ENCODE measurements at places on chromosomes 1 and 21.

GRCh38 chr1:228751360-228752098 is 16.2 kb downstream of the RHOU start:
- peak; percentile 35 for DNase-seq

GRCh38 chr1:203290261-203291089 is 14.8 kb upstream of the BTG2 start:
- DNase-seq, result peak; percentile 97

- DNase-seq, result no peak
Measured at GRCh38 chr1:246200738-246201137, 306.3 kb downstream of the SMYD3 start.

GRCh38 chr21:41767606-41768436 is 969 bp upstream of the RIPK4 start:
- DNase-seq, result no peak

- no peak for DNase-seq
Measured at GRCh38 chr1:186306533-186306932, 68.5 kb downstream of the TPR start.

- no peak for DNase-seq
Measured at GRCh38 chr1:198496216-198497143, 44.0 kb downstream of the ATP6V1G3 start.

GRCh38 chr1:84613026-84613425 is 38.8 kb upstream of the CTBS start:
- no peak for DNase-seq

DNA sequence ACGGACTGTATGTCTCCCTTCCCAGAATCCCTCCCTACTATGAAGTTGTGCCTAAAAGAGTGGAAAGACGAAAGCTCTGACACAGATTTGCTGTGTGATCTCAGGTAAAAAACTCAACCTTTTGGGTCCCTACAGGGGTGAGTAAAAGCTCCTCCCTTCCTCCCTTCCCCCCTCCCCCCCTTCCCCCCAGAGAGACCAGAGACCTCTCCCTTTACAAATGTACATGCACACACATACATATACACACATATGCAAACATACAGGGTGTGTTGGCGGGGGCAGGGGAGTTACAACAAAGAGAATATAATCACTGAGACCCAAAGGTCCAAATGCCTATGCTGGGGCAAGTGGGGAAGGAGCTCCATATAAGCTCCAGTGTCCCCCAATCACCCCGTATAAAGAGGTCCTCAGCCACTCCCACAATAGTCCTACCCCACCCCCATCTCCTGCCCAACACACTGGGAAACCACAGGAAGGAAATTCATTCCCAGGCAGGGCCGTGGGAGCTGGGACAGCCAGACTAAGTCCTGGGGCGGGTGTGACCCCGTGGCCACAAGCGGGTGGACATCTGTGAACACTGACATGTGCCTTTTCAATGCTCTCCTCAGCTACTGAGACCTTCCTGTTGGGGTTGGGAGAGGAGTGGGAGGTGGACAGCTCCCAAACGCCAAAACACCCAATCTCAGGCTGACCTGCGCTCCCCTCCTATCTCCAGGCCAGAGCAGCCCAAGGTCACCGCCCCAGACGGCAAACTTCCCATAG is 2.0 kb downstream of the MEF2D start:
- no peak for DNase-seq

DNA sequence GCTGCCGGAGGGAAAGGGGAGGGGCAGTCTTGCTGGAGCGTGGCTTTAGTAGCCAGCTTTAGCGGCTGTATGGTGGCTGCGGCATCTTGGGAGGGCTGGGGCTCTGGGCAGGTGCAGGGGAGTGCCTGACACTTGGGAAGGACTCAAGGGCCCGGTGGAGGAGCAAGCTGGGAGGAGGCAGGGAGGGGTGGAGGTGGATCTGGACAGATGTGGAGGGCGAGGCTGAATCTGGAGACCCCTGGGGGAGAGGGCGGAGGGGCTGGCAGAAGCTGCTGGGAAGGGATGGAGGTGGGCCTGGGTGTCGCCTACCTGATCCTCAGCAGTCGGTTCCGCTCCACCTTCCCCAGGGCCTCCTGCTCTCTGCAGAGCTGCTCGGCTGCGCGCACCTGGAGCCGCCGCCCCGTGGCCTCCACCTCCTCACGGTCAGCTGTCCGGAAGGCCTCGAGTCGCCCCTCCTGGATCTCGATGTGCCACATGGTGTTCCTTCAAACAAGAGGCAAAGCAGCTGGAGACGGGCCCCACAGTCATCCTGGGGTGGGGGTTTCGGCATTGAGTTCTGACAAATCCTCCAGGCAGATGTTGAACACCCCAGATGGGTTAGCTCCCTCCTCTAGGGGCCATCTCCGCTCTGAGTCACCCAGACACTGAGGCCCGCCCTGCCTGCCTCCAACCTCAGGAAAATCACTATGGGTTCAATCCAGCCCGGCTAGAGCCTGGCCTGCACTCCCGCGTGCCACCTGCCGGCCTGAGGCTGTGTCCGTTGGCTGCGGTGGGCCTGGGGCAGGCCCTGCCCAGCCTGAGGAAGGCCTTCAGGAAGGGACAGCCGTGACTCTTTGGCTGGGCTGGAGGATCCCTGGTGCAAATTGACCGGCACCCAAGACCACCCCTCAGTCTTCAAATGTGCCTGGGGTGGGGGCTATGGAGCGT is 29.6 kb downstream of the CFAP74 start:
- no peak for DNase-seq

DNA sequence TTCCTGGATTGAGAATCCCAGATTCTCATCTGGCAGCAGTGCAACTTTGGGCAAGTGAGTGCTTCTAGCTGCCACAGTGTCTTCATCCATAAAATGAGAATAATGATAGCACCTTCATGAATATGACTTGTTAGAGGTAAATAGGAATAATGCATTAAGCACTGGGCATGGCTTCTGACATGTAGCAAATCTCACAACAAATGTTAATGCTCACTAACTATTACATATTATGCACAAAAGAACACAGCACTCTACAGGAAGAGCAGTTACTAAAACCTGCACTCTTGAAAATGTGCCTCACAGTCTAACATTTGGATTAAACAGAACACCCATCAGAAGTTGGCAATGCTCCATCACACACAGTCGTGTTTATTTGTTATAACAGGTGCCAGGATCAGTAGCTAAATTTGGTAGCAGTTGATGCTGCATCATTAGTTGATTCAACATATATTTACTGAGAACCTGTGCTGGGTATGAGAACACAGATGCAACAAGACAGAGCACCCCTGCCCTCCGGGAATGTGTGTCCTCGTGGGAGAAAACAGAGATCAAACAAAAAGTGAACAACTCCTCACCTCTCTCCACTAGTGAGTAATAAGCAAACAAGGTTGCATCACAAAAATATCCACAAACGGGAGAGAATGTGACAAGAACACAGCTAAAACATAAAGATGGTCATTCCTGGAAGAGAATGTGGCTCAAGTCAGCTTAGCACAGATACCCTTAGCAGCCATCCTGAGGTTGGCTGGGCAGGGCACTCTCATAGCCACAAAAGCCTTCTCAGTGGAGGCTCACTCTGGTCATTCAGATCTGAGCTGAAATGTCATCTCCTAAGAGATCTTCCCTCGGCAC is 26.2 kb upstream of the LBR start:
- no peak for DNase-seq

- DNase-seq, result no peak
Measured at GRCh38 chr1:14740016-14740415, 141.5 kb downstream of the KAZN start.

- no peak for DNase-seq
Measured at GRCh38 chr1:27130798-27131197, 24.1 kb downstream of the SLC9A1 start.

- no peak for DNase-seq
Measured at GRCh38 chr1:21435646-21436487, 4.1 kb upstream of the NBPF3 start.

- no peak for DNase-seq
Measured at GRCh38 chr1:103489935-103490334, 35.6 kb upstream of the RNPC3 start.

DNA sequence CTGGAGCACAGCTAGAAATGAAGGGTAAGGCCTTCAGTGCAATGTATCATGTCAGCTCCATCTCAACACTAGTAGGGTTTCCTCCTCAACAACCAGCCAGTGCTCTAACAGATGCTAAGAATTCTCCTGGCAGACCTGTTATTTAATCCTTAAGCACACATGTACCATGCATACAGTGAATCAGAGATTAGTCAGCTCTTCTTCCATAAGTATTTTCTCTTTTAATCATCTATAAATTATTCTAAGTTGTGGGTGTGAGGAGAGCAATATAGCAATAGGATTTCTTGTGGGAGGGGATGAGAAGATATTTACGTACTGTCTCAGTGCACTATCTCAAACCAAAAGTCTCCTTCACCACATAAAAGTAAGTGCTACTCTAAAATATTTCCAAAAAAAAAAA is 95.3 kb downstream of the COP1 start:
- DNase-seq, result no peak

- DNase-seq, result no peak
Measured at GRCh38 chr1:67935560-67935959, 102.3 kb upstream of the GNG12 start.

- DNase-seq, result no peak
Measured at GRCh38 chr1:75613916-75614315, 3.0 kb upstream of the SLC44A5 start.

DNA sequence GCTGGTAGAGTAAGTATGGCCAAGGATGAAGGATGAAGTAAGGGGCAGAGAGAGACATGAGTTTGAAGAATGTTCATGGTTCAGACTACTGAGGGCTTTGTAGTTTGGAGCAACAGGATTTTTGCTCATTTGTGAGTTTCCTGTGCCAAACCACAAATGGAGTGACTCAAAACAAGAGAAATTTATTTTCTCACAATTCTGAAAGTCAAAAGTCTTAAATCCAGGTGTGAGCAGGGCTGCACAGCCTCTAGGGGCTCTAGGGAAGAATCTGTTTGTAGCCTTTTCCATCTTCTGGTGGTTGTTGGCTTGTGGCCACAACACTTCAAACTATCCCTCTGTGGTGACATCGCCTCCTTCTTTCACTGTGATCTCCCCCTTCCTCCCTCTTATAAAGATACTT is 58.9 kb downstream of the RHOU start:
- peak; percentile 30 for DNase-seq

- no peak for DNase-seq
Measured at GRCh38 chr1:235734335-235734734, 84.8 kb upstream of the GNG4 start.

GRCh38 chr1:160637821-160638539 is 8.9 kb downstream of the SLAMF1 start:
- no peak for DNase-seq

DNA sequence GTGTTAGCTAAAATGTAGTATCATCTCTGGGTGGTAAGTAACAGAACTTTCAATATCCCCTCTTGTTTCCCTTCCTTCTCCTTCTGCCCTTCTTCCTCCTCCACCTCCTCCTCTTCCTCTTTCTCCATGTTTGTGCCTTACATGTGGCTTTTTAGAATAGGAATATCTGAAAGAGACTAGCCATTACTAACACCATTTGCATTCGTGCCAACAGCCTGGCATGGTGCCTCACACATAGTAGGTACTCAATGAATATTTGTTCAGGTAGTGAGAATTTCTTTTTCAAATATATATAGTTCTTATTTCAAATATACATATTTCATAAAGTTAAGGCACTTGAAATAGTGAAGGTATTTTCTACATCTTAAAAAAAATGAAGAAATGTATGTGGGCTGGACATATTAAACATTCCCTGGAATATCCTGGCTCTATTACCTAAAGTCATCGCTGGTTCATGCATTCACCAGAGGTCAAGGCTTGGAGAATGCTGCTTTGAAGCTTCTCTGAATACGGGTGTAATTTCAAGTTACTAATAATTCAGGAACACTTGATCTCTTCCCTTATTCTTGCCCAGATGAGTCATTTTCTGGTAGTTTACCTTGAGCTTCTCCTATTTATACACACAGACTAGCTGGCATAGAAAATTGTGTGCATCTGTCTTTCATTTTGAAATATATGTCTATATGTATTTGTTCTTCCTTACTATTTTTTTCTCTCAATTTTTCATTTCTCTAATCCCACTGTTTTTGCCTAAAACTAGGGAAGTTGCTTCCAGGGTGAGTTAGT is 319.4 kb downstream of the TGFB2 start:
- no peak for DNase-seq

GRCh38 chr1:216705676-216706075 is 17.6 kb downstream of the ESRRG start:
- DNase-seq, result no peak

GRCh38 chr1:150683914-150684313 is 13.0 kb downstream of the GOLPH3L start:
- no peak for DNase-seq

- DNase-seq, result no peak
Measured at GRCh38 chr1:206516728-206516990, 9.3 kb downstream of the RASSF5 start.

DNA sequence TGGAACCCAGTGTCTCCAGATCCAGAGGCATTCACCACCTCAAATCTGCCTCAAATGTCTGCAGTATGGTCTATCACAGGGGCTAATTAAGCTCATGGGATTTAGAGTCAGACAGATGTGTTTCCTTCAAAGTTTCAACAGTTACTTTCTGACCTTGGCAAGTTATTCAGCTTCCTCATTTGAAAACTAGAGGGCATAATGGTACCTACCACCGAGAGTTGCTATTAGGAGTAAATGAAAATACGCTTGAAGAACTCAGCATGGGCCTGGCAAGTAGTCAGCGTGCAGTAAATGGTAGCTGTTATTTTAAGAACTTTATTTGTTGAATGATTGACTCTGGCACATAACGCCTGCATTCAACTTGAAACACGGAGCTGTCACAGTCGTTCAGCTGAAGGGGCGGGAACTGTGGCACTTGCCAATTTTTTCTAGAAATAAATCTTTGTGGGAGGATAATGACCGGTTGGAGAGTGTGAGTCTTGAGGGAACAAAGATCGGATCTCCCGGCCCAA is 1.2 kb upstream of the CAP1 start:
- DNase-seq, result no peak

DNA sequence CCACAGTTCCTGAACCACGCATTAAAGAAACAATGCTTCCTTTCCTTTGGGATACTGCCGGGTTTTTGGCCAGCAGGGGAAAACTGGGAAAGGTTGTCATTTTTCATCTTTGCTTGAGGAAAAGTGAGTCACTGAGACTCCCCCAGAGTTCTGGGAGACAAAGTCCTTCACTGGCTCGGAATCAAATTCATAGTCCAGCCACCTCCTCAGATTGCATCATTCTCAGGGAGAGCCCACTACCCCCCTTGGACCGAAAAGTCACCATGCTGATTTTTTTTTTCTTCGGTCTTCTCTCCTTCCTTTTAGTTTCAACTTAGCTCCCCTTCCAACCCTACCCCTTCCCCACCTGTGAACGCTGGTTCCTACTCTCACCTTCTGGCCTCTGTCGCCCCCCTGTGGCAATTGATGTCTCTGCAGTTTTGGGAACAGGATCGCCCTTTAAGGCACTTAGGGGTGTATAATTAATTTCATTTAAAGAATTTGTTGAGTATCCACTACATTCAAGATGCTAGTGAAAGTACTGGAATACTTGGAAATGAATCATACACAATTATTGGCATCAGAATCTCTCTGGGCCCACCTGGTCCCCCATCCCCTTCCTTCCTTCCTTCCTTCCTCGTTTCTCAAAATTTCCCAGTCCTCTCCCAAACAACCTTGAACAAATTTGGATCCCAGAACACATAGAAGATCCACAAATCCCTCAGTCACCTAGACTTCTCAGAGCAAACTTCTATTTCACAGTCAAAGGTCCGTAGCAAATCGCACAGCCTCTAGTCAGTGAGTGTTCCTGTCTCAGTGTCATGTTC is 6.9 kb downstream of the ACKR1 start:
- peak; percentile 52 for DNase-seq

Data from stimulated activated naive CD8-positive, alpha-beta T cell treated with anti-CD3 and anti-CD28 coated beads, Interleukin-15, amount 100 ng/mL, for 72 hours (primary cell).